SJSA1 (cell line): ENCODE measurements at places on chromosomes 11 and 22. TPM values are rescaled to one million over a fixed set of nuclear protein-coding genes. Genes with fewer than 3 reads are reported as not detected.

The KCNK4 gene
- 0.31 TPM in 1 of 2 replicates, not detected in the other for total RNA-seq

The MDK gene
- total RNA-seq, result 164 and 253 TPM in 2 replicates

The OVOL1 gene
- total RNA-seq, result not detected in 2 replicates

The HARBI1 gene
- 4.9 and 7.2 TPM in 2 replicates for total RNA-seq

The OR52I1 gene
- not detected in 2 replicates for total RNA-seq

The LYVE1 gene
- total RNA-seq, result not detected in 2 replicates

DNA sequence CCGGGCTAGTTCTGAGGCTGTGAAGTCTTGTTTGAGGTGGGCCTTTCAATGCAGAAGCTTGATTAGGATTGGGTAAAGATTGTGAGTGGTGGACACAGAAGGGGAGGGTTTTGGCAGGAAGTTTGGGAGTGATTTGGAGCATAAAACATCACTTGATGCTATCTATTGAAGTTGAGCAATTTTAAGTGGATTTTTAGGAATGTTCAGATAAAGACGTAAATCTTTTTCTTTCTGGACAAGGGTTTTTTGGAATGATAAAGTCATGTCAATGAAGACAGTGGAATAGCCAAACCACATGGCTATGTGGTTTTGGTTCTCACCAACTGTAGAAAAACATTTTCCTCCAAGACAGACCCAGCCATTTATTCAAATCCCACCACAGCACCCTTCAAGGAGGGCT, 111.2 kb upstream of the SNX19 start:
- DNase-seq, result no peak
- no peaks in the 10 kb centered on the region for H3K4me1 ChIP-seq
- H3K27me3 ChIP-seq, result 0 out of 2 replicates have a peak, but pooled peaks cover 2% of the 10 kb centered on the region
- no peak overlapping the region for H3K27ac ChIP-seq
- H3K36me3 ChIP-seq, result no peaks in the 10 kb centered on the region

- H3K27ac ChIP-seq, result no peak overlapping the region
- no peaks in the 10 kb centered on the region for H3K27me3 ChIP-seq
- H3K4me3 ChIP-seq, result no peak overlapping the region
- H3K4me1 ChIP-seq, result peaks cover 40% of the 10 kb centered on the region
- H3K36me3 ChIP-seq, result no peaks in the 10 kb centered on the region
- no peak for DNase-seq
Observed at GRCh38 chr11:106395716-106396349, 318.4 kb downstream of the AASDHPPT start.

- no peaks in the 10 kb centered on the region for H3K27me3 ChIP-seq
- peaks cover 10% of the 10 kb centered on the region; the same call in 1 of the 2 replicates for H3K4me1 ChIP-seq
- no peak overlapping the region for H3K4me3 ChIP-seq
- H3K27ac ChIP-seq, result no peak overlapping the region
- DNase-seq, result no peak
- 0 out of 2 replicates have a peak, but pooled peaks cover 2% of the 10 kb centered on the region for H3K36me3 ChIP-seq
Observed at GRCh38 chr11:86957976-86958646, 2.9 kb upstream of the FZD4 start.

DNA sequence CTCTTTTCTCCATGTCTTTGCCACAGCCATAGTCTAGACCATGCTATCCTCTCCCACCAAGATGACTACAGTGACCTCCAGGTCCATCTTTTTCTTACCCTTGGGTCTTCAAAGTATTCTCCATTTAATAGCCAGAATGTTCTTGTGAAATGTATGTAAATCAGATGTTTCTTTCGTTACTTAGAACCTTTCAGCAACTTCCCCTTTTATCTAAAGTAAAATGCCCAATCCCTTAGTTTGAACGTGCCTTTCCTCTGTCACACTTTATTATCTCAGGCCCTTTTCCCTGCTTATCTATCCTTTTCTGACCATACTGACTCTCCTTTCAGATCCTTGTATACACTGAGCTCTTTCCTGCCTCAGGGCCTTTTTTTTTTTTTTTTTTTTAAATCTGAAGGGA, 17.9 kb downstream of the RBM4B start:
- peaks cover 97% of the 10 kb centered on the region for H3K36me3 ChIP-seq
- no peak for DNase-seq
- H3K4me3 ChIP-seq, result no peak overlapping the region
- no peak overlapping the region for H3K27ac ChIP-seq
- H3K4me1 ChIP-seq, result no peaks in the 10 kb centered on the region

DNA sequence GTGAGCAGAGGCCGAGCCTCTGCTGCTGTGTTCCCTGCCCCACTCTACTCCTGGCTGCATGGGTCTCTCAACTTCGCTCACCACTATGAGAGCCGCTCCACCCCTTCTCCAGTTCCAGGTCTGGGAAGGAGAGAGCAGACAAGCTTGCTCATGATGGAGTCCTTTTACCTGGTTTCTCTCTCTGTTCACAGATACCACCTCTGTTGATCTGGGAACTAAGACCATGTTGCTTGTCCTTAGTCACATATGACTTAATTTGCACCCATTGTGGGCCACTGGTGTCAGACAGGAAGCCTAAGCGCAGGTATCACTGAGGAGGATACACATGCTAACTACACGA, 26.8 kb downstream of the MCM5 start:
- peaks cover 70% of the 10 kb centered on the region for H3K36me3 ChIP-seq
- DNase-seq, result no peak
- peaks cover 8% of the 10 kb centered on the region for H3K4me1 ChIP-seq
- H3K4me3 ChIP-seq, result no peak overlapping the region

GRCh38 chr11:75955443-75955842, 140.4 kb downstream of the UVRAG start:
- H3K36me3 ChIP-seq, result no peaks in the 10 kb centered on the region
- no peaks in the 10 kb centered on the region for H3K4me1 ChIP-seq
- no peak overlapping the region for H3K4me3 ChIP-seq
- H3K27me3 ChIP-seq, result no peaks in the 10 kb centered on the region
- DNase-seq, result no peak

DNA sequence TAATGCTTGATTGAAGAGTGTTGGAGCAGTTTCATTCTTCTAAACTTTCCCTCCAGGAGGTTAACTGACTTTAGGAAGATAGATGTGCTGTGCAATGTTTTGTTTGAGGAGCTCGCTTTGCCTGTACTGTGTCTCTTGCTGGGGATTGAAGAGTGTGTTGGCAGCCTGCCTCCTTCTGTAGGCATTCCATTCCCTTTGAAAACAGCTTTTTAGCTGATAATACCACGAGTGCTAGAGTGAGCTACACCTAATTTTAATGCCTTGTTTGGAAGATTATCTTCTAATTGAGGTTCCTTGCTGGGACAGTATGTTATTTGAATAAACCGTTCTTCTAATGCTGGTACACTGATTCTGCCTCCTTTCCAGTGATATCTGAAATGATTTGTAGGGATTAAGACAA, 7.2 kb downstream of the DDX10 start:
- DNase-seq, result no peak
- H3K4me3 ChIP-seq, result no peak overlapping the region
- no peaks in the 10 kb centered on the region for H3K27me3 ChIP-seq
- no peak overlapping the region for H3K27ac ChIP-seq
- H3K4me1 ChIP-seq, result no peaks in the 10 kb centered on the region; the same call in 1 of the 2 replicates

- DNase-seq, result no peak
- no peaks in the 10 kb centered on the region for H3K36me3 ChIP-seq
- no peaks in the 10 kb centered on the region for H3K4me1 ChIP-seq
- H3K4me3 ChIP-seq, result no peak overlapping the region
Observed at GRCh38 chr11:37718431-37718999, 1120.5 kb upstream of the RAG2 start.

DNA sequence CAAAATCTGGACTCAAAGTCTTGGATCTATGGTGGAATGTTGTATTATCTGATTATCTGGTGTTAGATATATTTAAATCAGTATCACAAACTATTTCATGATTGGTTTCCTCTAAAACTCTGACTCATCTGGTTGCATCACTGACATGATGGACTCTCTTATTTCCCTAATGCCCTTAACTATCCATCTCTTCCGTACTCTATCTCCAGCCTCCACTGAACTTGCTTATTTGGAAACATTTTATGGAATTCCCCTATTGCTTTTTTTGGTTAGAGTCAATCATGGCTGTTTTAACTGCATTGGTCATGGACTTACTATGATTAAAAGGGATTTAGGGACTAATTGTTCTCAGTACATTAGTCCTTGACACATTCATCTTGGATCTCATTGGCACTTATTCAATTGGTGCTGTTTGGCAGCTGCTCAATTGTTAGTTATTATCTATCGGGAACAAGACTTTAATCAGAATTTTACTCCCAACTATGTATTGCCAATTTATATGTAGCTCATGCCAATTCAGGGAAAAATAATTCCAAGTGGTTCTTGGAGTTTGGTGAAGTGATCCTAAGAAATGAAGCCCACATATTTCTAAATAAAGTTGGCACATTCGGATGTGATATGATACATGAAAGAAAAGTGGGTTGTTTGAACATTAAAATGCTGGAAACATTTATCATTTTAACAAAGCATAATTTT, 942.0 kb upstream of the CCDC90B start:
- no peaks in the 10 kb centered on the region for H3K4me1 ChIP-seq
- H3K4me3 ChIP-seq, result no peak overlapping the region
- H3K27me3 ChIP-seq, result no peaks in the 10 kb centered on the region
- H3K36me3 ChIP-seq, result no peaks in the 10 kb centered on the region

- 0 out of 2 replicates have a peak overlapping the region, but pooled peaks have one; percentile 38 for H3K27ac ChIP-seq
- DNase-seq, result no peak
- no peaks in the 10 kb centered on the region for H3K36me3 ChIP-seq
Observed at GRCh38 chr11:86511086-86511551, 136.4 kb downstream of the CCDC81 start.

- no peaks in the 10 kb centered on the region for H3K27me3 ChIP-seq
- H3K4me1 ChIP-seq, result no peaks in the 10 kb centered on the region
- no peaks in the 10 kb centered on the region for H3K36me3 ChIP-seq
Observed at GRCh38 chr11:113263458-113264259, 50.7 kb upstream of the TTC12 start.

- peak; percentile 90 for DNase-seq
- peak within 1 kb of the TSS; percentile 75 for H3K4me3 ChIP-seq
- H3K27ac ChIP-seq, result peak within 1 kb of the TSS; percentile 35
- no peaks in the 10 kb centered on the region; the same call in 1 of the 2 replicates for H3K4me1 ChIP-seq
Observed at GRCh38 chr11:108121274-108122155, at the start of gene ACAT1. Gene ACAT1 (plus strand): TSS chr11:108121567. CDS start chr11:108121607, 40 bp downstream.

- H3K36me3 ChIP-seq, result peaks cover 49% of the 10 kb centered on the region
- H3K4me1 ChIP-seq, result no peaks in the 10 kb centered on the region
- no peak overlapping the region for H3K4me3 ChIP-seq
Observed at GRCh38 chr22:20868025-20868962, 9.5 kb downstream of the SNAP29 start.

DNA sequence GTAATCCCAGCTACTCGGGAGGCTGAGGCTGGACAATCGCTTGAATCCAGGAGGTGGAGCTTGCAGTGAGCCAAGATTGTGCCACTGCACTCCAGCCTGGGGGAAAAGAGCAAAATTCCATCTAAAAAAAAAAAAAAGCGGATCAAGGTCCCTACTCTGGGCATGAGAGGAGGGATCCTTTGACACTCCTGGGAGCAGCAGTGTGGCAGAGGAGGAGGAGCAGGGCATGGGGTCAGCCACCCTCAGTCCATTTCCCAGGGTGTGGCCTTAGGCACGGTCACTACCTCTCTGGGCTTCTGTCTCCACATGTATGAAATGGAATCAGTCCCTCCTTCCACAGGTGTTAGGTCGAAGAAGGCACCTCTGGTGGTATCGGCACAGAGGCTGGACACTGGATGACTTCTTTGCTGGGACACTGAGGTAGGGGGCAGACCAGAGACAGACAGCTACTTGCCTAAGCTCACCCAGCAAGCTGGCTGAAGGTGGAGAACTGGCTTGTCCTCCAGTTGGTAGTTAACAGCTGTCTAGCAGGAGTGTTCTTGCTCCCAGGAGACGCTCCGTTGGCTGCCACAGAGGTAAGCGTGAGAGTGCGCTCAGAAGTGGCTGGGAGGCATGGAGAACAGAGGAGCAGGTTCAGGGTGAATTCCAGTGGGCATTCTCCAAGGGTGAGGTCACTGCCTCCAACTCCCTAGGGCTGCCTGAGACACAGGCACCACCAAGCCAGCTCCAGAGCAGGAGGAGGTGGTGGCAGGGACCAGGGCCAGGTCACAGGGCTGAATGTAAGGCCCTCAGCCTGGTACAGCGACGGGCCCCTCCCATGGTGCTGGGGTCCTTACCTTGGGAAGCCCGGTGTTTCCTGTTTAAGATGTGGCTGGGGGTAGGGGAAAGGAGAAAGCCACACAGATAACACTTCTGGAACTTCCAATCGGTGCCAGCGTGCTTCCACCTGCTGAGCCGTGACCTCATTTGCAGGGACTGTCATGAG, 19.5 kb downstream of the TXN2 start:
- H3K27ac ChIP-seq, result peak overlapping the region; percentile 78
- H3K4me1 ChIP-seq, result peaks cover 49% of the 10 kb centered on the region
- no peak overlapping the region for H3K4me3 ChIP-seq
- no peaks in the 10 kb centered on the region for H3K27me3 ChIP-seq
- peak; percentile 89 for DNase-seq

DNA sequence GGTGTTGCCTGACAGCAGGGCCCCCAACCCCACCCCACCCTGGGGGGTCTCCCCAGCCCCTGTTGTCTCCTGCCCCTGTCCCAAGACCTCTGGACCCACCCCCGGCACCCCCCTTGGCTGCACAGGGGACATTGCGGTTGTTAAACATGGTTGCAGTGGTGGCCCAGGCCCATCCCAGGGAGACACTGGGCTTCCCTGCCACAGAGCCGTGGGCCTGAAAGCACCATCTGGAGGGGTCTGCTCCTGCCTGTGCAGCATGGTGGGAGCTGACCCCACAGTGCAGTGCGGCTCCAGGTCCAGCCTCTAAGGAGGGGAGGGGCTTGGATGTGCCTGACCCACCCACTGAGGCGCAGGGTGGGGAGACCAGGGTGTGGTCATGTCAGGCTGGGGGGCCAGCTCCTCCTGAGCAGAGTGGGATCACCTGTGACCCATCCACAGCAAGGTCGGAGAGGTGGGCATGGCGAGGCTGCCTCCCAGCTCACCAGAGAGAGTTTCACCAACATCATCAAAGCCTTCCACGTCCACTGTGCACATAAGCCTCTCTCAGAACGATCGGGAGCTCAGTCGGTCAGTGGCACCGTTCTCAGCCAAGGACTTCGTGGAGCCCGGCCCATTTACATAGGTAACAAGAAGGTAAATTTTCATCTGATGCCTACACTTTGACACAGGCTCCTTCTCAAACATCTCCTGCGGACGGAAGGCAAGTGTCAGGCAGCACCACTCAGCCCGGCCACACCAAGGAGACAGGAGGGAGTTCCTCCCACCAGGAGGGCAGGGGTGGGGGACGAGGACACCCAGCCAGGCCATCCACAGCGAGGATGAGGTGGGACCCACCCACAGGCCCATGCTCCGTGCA, 201.1 kb downstream of the BRD1 start:
- no peak overlapping the region for H3K27ac ChIP-seq
- peaks cover 20% of the 10 kb centered on the region for H3K27me3 ChIP-seq
- no peak for DNase-seq
- H3K4me3 ChIP-seq, result no peak overlapping the region
- no peaks in the 10 kb centered on the region for H3K36me3 ChIP-seq
- H3K4me1 ChIP-seq, result no peaks in the 10 kb centered on the region

- H3K4me1 ChIP-seq, result peaks cover 36% of the 10 kb centered on the region
- no peaks in the 10 kb centered on the region for H3K36me3 ChIP-seq
- H3K27ac ChIP-seq, result peak overlapping the region; percentile 86
- DNase-seq, result peak; percentile 46
- no peak overlapping the region for H3K4me3 ChIP-seq
Observed at GRCh38 chr11:108929241-108929640, 264.4 kb downstream of the DDX10 start.
